ENCODE measurements at places on chromosomes 4 and X.

- DNase-seq: peak; percentile 6
These were observed 207.2 kb downstream of the NLGN4X start for GRCh38 chrX:6021316-6022091.

- no peak for DNase-seq
These were observed 233.5 kb downstream of the DCTD start for GRCh38 chr4:182683661-182684060.

- DNase-seq: no peak
These were observed 36.2 kb downstream of the EGFL6 start for GRCh38 chrX:13605611-13606010.

DNA sequence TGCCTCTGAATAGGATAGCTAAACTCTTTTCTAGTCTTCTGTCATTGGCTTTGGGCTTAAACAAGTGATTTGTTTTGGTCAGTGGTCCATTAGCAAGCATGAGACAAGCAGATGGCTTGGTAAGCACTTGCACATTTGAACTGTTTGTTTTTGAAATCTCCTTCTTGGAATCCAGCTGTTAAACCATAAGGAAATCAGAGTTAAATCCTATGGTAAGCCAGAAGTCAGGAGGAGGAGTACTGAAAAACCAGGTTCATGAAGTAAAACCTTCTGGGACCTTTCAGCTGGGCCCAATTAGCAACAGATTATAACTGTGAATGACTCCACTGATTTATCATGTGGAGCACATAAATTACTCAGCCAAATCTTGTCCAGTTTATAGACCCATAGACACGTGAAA is 1042.5 kb upstream of the PABPC4L start:
- no peak for DNase-seq

DNA sequence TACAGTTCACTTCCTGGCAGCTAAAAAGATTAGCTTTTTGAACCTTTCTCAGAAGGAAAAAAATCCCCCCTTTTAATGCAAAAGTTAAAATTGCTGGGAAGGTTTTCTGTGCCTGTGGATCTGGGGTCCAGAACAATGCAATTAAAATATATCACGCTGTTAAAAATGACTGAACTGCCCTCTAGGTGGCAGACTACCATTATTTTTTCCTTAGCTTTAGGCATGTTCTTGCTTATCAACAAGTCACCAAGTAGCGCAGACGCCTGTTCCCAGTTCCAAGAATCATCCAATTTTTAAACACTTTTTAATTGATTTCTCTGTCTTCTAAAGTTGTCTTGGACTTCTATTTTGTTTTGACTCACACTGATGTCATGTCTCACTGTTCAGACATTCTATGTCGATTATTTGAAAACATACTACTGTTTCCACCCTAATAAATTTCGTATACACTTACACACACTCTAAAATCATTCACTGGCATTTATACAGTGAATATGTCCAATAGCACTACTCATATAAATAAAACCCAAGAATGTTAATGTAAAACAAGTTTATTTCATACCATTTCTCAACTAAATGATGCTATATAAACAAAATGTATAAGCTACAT is 661.6 kb downstream of the RAPGEF2 start:
- DNase-seq: peak; percentile 36

DNA sequence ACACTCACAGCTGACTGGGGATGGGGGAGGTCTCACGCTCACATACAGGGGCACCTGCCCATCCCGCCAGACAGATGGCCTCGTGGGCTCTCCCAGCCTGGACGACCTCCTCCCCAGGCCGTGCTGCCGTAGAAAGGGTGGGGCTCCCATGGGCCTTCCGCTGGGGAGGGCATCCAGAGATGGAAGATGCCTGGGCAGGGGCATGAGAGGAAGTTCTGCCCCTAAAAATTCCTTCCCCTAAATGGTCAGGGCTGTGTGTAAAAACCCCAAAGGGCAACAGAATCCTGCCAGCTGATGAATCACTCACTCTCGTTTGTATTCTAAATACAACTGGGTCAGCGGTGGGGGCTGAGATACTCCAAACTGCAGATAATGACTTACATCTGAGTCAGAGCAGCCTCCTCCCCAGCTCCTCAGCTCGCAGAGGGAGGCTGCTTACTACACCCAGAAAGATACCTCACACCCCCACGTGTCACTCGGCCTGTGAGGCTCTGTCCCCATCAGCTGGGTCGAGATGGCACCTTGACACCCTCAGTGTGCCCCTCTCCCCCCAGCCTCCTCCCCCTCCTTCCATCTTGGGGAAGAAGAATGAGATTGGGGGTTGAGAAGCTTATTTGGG is 10.1 kb downstream of the WDR1 start:
- DNase-seq: peak; percentile 97

DNA sequence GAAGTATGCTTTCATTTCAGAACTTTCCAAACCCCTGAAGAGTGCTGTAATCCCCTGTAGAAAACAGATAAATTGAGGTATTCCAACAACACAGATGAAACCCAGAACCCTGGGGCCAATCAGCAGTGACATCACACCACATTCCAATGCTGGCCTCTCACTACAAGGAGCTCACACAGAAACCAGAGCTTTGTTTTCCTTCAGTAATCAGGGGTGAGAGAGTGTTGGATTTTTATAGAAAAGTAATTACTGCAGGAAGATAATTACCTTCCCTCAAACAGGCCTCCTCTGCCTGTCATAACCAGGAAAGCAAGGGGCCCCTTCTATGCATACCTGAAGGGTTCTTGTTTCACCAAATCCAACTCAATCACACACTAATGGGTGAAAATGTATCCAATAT is 246.2 kb downstream of the SCFD2 start:
- DNase-seq: peak; percentile 72

GRCh38 chrX:6223516-6223915 is 5.2 kb downstream of the NLGN4X start:
- DNase-seq: no peak

GRCh38 chr4:133156096-133156495 is 7.0 kb downstream of the PCDH10 start:
- peak; percentile 95 for DNase-seq

DNA sequence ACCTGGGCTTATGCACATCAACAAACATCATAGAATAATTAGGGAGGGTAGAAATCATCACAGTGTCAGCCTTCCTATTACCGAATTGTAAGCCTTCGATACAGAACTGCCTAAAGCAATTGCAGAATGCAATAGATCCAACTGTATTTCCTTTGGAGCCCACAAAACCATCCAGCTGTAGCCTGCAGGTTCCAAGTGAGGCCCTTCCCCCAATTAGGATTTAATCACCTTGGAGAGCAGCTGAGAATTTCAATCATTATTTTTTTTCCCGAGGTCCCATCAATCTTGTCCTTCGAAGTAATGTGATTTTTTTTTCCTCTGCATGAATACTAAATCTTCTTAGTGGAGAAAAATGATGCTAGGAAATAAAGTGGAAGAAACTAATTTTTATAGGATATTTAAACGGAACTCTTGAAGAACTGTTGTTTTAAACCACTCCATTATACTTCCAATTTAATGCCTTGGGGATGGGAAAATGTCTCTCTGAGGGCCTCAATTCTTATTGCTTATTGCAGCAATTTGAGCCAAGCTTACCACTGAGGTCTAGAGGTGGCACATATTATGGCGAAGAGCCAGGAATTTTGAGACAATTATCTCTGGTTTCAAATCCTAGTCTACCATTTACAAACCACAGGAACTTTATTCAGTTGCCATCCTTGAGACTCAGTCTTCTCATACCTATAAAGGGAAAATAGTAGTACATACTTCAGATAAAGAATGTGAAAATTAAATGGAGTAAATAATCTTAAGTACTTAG is 953.4 kb upstream of the IGFBP7 start:
- DNase-seq: no peak

GRCh38 chr4:47519239-47519883 is 34.3 kb downstream of the ATP10D start:
- no peak for DNase-seq

DNA sequence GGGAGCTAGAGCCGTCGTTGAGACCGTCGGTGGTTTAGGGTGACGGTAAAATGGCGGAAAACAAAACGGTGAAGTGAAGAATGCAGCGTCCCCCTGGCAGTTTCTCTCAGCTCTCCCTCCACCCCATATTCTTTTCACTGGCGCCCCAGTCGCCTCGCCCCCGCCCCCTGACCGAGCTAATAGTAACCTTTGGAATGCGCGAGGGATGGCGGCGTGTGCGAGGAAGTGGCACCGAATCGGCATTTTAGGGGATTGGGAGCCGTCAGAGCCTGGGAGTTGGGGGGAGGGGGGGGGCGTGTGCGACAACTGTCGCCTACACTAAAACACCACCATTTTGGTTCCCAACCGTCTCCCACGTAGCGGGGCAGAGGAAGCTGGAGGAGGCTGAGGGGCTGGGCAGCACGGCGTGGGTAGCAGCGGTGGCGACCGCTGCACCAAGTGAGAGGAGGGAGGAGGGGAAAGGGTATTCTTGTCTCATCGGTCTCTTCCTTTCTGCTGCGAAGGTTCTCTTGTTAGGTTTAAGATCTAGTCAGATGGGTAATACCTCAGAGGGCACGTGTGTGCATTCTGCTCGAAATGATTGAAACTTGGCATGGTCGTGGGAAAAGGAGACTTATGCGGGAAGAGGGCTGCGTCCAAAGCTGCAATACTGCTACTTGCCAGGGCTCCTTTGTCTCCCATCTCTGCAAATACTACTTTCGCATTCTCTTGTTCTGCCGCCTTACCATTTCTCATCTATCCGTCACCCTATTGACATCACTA is 840 bp downstream of the ZNF711 start:
- DNase-seq: no peak

- no peak for DNase-seq
These were observed 41.7 kb downstream of the CNGA2 start for GRCh38 chrX:151776181-151776731.

GRCh38 chr4:180333162-180333561 is 1910.0 kb upstream of the TENM3 start:
- no peak for DNase-seq

GRCh38 chr4:25075129-25075528 is 44.4 kb upstream of the LGI2 start:
- DNase-seq: no peak

DNA sequence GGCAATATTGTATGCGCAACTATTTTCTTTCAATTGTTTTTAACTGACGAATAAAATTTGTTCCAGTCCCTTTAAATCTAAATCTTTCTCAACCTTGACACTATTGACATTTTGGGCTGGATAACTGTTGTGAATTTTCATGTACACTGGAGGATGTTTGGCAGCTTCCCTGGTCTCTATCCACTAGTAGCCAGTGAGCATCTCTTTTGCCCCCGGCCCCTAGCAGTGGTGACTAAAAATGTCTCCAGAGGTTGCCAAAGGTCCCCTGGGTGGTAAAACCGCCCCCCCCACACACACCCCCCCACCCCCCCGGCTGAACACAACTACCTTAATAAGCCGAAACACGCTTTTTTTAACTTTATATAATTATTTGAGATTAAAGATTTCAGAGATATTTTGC is 514 bp downstream of the FANCB start:
- DNase-seq: no peak

DNA sequence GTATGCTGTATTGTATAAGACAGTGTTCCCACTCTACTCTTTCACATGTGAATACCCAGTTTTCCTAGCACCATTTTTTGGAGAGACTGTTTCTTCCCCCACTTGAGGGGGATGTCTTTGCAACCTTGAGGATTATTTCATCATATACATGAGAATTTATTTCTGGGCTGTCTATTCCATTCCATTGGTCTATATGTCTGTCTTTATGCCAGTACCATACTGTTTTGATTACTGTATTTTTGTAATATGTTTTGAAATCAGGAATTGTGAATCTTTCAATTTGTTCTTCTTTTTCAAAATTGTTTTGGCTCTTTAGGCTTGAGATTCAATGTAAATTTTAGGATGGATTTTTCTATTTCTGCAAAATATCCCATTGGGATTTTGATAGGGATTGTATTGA is 15.8 kb upstream of the LHFPL1 start:
- no peak for DNase-seq

DNA sequence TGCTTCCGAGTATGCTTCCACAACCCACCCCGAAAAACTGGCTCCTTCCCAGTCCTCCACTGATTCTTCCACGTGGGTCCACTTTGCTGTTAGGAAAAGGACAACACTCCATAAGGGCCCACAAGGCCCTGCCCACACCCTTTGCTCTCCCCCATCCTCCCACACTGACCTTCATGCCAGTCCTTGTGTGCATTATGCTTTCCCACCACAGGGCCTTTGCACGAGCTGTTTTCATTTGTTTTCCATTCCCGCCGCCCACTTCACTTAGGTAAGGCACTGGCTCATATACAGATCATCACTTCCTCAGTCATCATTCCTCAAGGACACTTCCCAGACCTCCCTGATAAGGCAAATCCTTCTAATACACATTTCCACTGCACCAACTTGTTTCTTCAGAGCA is 16.8 kb upstream of the SEL1L3 start:
- DNase-seq: no peak

DNA sequence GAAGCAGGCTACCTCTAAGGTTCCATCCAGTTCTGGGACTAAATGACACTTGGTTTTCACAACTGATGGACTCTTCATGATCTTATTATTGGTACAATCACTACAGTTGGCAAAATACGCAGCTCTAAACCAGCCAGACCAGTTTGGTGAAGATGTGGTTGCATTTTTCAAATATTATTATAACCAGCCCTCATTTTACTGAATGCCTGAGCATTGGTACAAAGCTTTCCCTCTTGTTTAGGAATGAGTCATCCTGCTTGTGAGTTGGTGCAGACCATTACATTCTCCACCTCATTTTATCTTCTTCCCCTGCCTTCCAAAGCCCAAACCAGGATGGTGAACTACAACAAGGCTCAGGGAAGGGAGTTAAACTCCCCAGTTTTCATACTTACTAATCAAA is 223.1 kb downstream of the KDR start:
- DNase-seq: peak; percentile 79

GRCh38 chr4:36332023-36332781 is 50.8 kb downstream of the DTHD1 start:
- no peak for DNase-seq

DNA sequence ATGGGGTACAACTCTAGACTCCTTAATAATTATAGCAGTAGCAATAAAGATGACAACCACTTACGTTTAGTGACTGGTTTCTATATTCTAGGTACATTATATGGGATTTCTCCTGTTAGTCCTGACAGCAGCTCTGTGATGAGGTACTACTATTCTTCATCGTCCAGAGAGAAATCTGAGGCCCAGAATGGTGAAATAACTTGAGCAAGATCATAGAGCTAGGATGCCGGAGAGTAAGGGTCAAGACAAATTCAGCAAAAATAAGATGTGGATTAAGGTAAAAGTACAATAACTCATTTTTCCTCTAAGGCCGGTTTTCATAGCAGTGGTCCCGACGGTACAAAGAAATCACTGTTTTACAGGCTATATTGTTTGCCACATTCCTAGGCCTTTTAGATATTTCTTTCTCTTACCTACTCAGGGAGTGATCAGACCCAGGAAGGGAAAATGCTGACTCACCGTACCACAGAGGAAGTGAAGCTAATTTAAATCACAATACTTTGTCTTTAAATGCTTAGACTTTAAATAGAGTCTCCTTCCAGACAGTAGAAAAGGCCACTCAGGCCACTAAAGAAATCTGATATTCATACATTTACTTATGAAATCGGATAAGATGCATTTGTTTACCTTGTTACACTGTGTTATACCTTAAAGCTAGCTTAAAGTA is 2023.0 kb upstream of the AGA start:
- DNase-seq: peak; percentile 11

Measured in foreskin melanocyte (primary cell).